ENCODE measurements at places on chromosomes 2 and 18.
A peak's percentile ranks its signal among the peaks of the same experiment; 100 is the strongest.

- peaks cover 14% of the 10 kb centered on the region for H3K27me3 ChIP-seq
- no peaks in the 10 kb centered on the region for H3K4me1 ChIP-seq
- no peak for DNase-seq
- no peaks in the 10 kb centered on the region for H3K36me3 ChIP-seq
Observed at GRCh38 chr2:120722246-120722567, 13.5 kb upstream of the GLI2 start.

GRCh38 chr2:68937346-68938055 is 15.2 kb downstream of the GKN2 start:
- H3K4me3 ChIP-seq = no peak overlapping the region
- no peaks in the 10 kb centered on the region for H3K36me3 ChIP-seq
- peaks cover 44% of the 10 kb centered on the region for H3K27me3 ChIP-seq
- H3K4me1 ChIP-seq = no peaks in the 10 kb centered on the region

DNA sequence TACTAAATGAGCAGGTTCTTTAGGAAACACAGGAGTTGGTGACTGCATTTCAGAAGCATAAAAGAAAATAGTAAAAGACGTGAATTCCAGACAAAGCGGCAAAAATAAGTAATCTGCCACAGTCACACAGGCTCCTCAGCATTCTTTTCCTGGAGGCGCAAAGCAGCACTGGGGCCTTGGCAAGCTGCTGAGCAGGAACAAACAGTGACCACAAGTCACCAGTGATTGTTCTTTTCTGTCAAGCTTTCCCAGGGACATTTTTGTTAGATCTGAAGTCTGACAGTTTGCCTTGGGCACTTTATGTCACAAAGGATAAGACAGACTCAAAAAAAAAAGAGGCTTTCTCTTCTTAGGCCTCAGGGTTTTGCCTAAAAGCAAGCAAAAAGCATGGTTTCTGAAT is 216.2 kb downstream of the CDH20 start:
- DNase-seq = no peak
- H3K36me3 ChIP-seq = peaks cover 5% of the 10 kb centered on the region
- H3K27me3 ChIP-seq = no peaks in the 10 kb centered on the region
- H3K27ac ChIP-seq = no peak overlapping the region
- peaks cover under 1% of the 10 kb centered on the region for H3K4me1 ChIP-seq

DNA sequence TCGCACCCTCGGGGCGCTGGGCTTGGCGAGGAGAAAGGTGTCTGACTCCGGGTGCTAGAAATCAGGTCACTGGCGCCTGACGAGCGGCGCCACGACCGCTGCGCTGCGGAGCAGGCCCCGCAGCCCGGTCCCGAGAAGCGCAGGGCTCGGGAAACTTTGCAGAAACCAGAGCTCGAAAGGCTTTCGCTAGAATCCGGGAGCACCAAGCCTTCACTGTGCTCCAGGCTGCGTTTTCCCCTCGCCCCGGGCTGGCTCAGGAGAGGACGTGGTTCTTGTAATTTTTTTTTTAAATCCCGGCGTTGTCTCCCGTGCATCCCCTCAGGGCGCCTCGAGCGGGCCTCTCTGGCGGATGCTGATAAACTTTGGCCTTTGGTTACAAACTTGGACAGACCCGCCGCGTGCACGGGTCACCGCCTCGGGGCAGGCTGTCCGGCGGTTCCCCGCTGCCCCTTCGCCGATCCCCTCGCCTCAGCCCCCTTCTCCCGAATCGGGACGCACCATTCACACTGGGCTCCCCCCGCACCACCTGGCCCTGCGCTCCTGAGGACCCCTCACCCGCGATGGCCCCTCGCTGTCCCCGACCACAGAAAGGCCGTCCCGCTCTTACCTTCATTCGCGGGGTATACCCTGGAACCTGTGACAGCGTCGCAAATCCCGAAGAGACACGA is 419 bp downstream of the EPHA4 start:
- peak overlapping the region; percentile 94 for H3K4me3 ChIP-seq
- DNase-seq = peak; percentile 33
- H3K27me3 ChIP-seq = peaks cover 39% of the 10 kb centered on the region
- peaks cover 43% of the 10 kb centered on the region for H3K36me3 ChIP-seq
- H3K4me1 ChIP-seq = peaks cover 46% of the 10 kb centered on the region

DNA sequence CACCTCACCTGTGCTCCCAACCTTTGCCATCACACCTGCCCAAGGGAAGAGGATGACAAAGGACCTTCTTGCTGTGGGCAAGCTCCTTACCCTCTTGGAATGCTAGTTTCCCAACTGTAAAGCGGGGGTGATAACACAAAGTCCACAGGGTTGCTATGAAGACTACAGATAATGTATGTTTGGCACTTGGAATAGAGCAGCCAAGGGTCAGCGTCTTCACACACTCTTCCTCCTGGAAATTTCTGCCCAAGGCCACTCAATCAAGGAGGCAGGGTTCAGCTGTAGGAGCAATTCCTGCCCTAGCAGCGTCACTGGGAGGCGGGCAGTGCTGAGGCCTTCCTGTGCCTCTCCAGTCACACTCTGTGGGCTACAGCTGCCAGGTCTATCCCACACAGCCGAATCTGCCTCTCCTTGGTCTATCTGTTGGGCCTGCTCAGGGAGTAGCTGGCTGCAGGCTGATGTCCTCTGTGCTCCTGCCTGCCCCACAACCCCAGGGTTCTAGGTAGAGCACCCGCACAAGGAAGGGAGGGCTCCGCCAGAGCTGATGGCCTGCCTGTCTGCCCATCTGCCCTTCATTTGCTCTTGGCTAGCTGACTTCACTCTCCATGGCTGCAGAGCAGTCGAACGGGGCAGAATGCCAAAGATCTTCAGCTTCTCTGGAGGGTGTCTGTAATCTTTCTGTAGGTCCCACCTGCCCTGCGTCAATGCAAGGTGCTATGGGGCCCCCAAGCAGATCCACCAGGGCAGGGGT is 91.9 kb downstream of the MRO start:
- no peaks in the 10 kb centered on the region for H3K36me3 ChIP-seq
- H3K4me1 ChIP-seq = no peaks in the 10 kb centered on the region
- peaks cover 23% of the 10 kb centered on the region for H3K27me3 ChIP-seq
- no peak overlapping the region for H3K27ac ChIP-seq

DNA sequence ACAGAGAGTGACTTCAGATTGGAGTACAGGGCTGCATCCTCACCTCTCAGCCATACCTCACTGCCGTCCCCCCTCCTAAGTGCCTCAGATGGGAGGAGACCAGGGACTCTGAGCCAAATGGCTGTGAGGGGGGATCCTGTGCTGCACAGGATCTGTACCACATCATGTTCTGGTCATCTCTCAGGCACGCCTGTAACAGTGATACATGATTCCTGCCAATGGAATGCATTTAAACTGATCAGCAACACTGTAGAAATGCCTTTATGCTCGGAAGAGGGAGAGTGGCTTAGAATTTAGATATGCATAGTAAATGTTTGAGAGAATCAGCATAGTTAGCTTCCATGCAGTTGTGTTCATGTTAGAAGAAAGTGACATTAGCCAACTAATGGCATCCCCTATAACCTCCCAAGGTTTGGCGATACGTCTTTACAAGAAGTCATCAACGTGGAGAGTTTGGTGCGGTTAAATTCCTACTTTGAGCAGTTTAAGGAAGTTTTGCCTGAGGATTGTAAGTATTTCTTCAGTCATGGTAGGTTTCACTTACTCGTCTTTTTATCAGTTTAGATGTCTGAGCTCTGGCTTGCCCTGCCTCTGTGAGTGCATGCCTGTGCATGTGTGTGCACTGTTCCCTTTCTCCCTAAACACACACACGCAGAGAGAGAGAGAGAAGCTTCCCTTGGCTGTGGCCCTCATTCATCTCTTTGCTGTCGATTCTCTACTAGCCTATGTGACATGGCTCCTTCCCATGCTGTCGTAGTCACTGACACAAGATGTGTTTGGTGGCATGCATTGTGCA is 40.0 kb downstream of the COA5 start:
- H3K36me3 ChIP-seq = peaks cover 46% of the 10 kb centered on the region
- H3K27ac ChIP-seq = no peak overlapping the region

DNA sequence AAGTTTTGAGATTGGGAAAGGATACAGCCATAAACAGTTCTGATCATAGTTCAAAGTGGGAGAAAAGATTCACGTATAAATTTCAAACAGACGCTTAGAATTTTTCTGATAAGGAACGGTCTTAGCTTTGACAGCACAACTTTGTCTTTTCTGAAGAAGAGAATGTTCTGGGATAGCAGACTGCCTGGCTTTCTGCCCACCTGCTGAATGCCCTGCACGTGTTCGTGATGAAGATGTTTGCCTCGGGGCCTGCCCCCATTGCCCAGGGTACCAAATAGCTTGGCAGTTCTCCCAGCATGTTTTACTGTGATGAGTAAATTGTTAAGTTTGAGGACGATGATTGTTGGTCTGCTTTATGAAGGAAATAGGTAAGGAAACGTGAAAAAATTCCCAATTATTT is 4.6 kb downstream of the MRPL33 start:
- no peaks in the 10 kb centered on the region for H3K27me3 ChIP-seq
- peak overlapping the region; percentile 25 for H3K27ac ChIP-seq
- no peak for DNase-seq
- peaks cover 49% of the 10 kb centered on the region for H3K4me1 ChIP-seq
- no peak overlapping the region for H3K4me3 ChIP-seq

DNA sequence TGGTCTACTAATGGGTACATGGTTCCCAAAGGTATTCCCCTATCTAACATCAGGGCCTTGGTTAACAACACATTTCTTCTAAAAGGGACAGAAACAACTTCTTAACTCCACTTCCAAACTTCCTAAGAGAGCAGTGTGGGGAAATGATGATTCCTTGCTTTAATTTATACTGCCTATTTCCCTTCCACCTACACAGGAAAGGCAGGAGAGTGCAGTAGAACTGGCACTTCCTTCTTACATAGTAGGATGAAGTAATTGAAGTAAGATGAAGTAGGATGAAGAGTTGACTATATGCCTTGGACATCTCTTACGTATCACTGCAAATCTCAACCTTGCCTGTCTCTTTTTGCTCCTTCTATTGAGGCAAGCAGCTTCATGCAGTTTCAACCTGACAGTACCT is 54.7 kb downstream of the CD28 start:
- no peaks in the 10 kb centered on the region for H3K27me3 ChIP-seq
- DNase-seq = no peak
- H3K4me1 ChIP-seq = peaks cover 70% of the 10 kb centered on the region
- peaks cover 4% of the 10 kb centered on the region for H3K36me3 ChIP-seq

DNA sequence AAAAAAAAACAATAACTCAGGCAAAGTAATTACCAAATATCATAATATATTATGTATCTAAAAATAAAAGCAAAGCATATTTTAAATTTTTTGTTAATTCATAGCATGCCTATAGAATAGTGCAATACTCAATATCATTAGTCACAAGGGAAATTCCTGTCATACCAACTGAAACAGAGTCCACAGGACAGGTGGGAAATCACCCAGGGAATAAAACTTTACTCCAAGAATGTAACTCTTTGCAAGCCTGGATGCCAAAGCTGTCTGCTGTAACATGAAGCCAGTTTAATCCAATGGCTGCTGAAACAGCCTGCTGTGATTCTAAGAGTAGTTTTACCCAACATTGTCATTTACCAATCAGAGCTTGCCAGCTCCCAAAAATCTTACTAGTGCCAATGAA is 40.0 kb upstream of the SULT1C3 start:
- no peak overlapping the region for H3K27ac ChIP-seq
- no peaks in the 10 kb centered on the region for H3K4me1 ChIP-seq
- H3K4me3 ChIP-seq = no peak overlapping the region
- no peaks in the 10 kb centered on the region for H3K36me3 ChIP-seq
- DNase-seq = no peak
- H3K27me3 ChIP-seq = no peaks in the 10 kb centered on the region

GRCh38 chr2:29335396-29335795 is 220.2 kb downstream of the CLIP4 start:
- no peak overlapping the region for H3K27ac ChIP-seq
- no peaks in the 10 kb centered on the region for H3K36me3 ChIP-seq
- peaks cover 28% of the 10 kb centered on the region for H3K27me3 ChIP-seq
- no peak overlapping the region for H3K4me3 ChIP-seq
- no peaks in the 10 kb centered on the region for H3K4me1 ChIP-seq
- no peak for DNase-seq

DNA sequence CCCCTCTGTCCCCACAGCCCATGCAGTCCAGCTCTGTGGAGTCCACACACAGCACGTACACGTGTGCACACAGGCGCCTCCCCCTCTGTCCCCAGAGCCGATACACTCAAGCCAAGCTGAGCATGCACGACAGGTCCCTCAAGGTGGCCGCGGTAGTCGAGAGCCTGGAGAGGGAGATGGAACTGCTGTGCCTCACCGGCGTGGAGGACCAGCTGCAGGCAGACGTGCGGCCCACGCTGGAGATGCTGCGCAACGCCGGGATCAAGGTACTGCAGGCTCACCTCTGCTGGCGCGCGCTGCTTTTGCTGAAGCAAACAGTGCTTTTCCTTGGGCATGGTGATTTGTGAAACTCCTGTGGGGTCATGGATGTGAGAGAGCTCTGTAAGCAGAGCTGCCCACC is 58.5 kb upstream of the NFATC1 start:
- H3K4me1 ChIP-seq = no peaks in the 10 kb centered on the region
- no peak for DNase-seq
- no peaks in the 10 kb centered on the region for H3K27me3 ChIP-seq
- no peak overlapping the region for H3K27ac ChIP-seq

Measured in central memory CD8-positive, alpha-beta T cell (primary cell).